ENCODE measurements at places on chromosomes 1 and 21.

- DNase-seq, result no peak
These were observed 143.5 kb upstream of the ESRRG start for GRCh38 chr1:216866714-216867113.

DNA sequence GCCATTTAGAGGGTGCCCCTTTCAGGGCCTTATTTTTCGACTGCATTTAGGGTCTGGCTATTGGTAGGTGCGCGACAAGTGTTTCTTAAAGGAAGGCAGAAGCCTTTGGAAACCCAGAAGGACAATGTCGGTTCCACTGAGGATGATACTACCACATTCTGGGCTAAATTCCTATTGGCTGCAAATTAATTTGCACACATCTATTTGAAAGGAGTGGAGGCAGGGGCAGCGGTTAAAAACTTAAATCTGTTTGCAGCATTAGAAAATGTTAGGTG is 1.1 kb downstream of the PATJ start:
- no peak for DNase-seq

- no peak for DNase-seq
These were observed 80.3 kb downstream of the LRIG2 start for GRCh38 chr1:113153116-113153803.

DNA sequence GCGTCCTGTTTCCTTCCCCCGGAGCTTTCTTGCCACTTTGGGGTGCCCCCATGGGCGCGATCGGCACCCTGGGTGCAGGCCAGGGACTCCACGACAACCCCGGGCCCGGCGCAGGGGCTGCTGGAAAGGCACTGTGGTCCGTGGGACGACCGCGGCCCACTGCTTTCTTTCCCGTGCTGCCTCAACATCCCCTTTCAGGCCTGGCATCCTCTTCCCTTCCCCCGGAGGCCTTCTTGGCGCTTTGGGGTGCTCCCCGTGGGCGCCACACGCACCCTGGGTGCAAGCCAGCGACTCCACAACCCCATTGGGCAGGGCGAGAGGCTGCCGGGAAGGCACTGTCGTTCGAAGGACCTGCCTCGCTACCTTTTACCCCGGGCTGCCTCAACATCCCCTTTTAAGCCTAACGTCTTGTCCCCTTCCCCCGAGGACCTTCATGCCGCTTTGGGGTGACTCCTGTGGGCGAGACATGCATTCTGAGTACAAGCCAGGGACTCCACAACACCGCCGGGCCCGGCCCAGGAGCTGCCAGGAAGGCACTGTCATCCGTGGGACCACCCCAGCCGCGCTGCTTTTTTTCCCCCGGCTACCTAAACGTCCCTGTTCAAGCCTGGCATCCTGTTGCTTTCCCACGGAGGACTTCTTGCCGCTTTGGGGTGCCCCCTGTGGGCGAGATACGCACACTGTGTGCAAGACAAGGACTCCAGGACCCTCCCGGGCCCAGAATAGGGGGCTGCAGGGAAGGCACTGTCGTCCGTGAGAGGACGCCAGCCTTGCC is 137.8 kb downstream of the LIPI start:
- DNase-seq, result no peak

GRCh38 chr1:228921481-228921880 is 186.2 kb downstream of the RHOU start:
- no peak for DNase-seq

DNA sequence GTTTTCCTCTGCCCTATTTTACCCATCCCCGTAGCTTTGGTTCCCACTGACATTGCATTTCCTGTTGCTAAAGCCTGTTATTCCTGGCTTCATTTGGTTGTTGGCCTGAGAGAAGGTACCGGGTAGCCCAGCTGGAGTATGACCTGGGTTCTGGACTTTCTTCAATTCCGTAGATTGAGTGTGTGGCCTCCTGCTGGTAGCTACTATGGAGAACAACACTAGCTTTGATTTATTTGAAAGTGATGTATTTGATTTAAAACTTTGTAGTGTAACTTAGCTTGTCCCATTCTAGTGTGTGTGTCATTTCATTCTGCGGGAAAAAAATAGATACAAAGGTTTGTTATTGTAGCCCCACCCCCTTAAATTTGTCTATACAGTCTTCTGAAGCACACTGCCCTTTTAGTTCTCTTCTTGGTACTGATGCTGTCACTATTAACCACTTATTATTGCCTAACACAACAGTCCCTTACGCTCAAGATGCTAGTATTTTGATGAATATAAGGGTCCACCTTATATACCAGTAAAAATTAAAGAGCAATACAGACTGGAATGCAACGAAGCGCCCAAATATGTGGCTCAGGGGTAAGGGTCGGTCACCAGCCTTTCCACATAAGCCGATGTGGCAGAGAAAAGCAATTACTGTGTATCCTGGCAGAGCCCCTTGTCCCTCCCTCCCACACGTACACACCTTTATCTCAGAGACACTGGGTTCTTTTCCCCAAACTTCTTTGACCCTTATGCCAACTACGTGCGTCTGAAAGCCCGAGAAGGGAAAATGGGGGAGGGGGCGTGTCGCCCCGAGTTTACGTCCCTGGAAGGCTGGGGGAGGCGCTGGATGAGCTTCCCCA is 643 bp upstream of the MOV10 start:
- no peak for DNase-seq

DNA sequence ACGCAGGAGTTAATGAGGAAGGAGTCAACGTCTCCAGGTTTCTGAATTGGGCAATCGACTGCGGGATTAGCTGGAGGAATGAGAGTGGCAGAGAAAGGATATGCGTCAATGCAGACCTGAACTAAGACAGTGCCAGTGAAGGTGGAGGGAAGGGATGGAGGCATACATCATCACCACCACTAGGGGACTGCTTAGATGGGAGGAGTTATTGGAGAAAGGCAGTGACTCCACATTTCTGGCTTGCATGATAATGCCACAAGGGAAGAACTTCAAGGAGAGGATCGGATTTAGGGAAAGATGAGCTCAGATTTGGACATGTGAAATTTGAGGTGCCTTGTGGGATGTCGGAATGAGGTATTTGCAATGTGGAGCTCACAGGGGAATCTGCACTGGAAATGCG is 17.5 kb downstream of the VASH2 start:
- no peak for DNase-seq

- DNase-seq, result no peak
These were observed 6.6 kb upstream of the ZNF669 start for GRCh38 chr1:247110627-247111258.

GRCh38 chr1:5312862-5313261 is 658.5 kb downstream of the AJAP1 start:
- no peak for DNase-seq

GRCh38 chr1:94989911-94990473 is 63.1 kb upstream of the CNN3 start:
- DNase-seq, result no peak

- DNase-seq, result no peak
These were observed 48.0 kb upstream of the NEK7 start for GRCh38 chr1:198108636-198109370.

DNA sequence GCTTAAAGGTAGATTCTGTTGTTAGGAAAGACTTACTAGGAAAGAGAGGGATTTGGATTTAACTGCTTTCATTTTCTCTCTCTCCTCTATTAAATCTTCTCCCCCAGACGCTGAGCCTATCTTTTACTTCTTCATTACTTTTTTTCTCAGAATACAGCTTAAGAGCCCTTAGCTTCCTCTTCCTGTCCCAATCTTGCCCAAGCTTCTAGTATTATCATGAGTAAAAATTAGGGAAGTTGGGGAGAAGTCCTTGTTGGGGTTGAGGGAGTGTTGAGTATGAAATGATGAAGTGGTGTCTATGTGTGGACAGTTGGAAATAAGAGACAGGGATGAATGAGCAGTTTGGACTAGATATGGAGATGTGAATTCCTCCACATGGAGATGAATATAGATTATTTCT is 35.0 kb downstream of the ACP6 start:
- no peak for DNase-seq

GRCh38 chr1:205706601-205707502 is 26.5 kb upstream of the SLC45A3 start:
- DNase-seq, result no peak

- DNase-seq, result no peak
These were observed 3.8 kb upstream of the ATP6V1G3 start for GRCh38 chr1:198544265-198544664.

- peak; percentile 15 for DNase-seq
These were observed 29.8 kb upstream of the LRRC38 start for GRCh38 chr1:13543451-13544220.

- DNase-seq, result no peak
These were observed 5.8 kb upstream of the SRP9 start for GRCh38 chr1:225771661-225772322.

DNA sequence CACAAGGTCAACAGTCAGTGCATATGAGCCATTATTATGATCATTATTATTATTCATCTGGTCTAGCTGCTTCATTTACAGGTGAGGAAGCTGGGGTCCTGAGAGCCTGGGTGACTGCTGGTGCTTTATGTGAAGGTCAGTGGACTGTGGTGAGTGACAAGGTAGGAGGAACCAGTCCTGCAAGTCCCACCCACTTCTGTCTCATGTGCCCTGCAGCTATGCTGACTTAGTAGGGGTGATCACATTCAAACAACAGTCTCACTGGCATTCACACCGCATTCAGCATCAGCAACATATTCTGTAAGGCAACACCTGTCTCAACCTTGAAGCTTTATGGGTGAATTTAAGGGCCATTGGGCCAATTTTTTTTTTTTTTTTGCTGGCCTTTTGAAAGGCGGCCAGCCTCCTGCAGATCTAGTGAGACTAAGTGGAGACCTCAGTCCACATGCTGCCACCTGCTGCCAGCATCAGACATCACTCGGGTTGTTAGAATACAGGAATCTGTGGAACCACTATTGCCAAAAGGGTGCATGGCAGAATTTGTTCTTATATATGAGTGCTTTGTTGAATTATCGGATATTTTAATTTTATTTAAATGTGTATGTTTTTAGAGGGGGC is 59.9 kb upstream of the CACNA1E start:
- DNase-seq, result peak; percentile 42

- no peak for DNase-seq
These were observed 62.5 kb upstream of the TNFSF4 start for GRCh38 chr1:173269490-173270230.

DNA sequence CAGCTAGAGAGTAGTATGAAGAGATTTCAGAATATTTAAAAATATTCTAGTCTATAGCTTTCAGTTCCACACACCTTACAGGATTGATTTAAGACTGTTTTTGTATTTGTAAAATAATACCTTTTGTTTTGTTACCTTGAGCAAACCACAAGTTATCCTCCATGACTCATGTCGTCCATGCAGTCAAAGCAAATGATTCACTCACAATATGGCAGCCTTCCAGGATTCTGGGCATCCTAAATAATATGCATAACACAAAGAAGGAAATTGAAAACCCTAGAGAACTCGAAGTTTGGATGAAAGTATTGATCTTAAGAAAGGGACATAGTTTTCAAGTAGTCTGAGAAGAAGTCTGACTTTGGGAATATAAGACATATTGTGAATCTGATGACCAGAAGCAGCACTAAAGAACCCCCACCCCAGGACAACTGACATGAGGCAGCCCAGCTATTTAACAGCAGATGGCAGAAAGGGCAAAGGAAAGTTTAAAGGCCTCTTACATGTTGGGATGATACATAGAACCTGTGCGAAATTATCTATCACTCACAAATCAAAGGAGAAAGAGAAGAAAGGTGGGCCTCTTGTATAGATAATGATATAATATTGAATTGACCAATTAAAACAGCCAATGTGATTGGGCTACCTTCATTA is 857.9 kb downstream of the BRINP3 start:
- DNase-seq, result no peak

DNA sequence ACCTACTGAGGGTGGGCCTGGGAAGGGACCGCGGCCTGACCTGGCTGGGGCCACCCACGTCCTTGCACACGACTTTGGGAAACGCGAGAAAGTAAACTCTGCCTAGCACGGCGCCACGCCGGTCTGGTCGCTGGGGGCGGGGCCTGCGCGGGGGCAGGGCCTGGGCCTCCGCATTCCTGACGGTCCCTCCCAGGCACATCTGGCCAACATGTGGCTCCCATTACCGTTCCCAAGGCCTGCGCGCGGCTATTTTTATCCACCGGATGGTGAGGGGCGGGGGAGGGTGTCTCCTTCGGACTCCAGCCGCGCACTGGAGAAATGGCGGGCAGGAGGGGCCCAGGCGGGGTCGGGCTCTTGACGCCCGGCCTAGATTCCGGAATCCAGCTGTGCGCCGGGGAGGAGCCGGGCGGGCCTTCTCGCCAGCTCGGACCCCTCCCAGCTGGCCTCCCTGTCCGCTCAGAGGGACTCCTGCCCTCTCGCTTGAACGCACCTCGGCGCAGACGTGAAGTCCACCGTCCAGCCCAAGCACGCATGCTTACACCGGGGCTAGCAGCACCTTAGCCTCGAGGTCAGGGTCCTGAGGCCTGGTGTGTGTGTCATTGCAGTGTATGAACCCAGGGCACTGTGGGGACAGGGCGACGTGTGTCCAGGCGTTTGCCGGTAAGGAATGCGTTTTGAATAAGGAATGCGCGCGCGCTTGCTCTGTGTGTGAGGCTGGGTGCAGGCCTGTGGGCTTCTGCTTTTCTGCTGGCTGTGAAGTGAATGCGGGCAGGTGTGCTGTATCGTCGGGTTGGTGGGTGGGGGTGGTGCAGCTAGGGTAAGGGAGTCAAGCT is 2.1 kb downstream of the EVA1B start:
- no peak for DNase-seq

GRCh38 chr1:113255038-113255719 is 135.1 kb upstream of the MAGI3 start:
- DNase-seq, result no peak

GRCh38 chr1:154190550-154190949 is 1.4 kb downstream of the TPM3 start:
- no peak for DNase-seq

DNA sequence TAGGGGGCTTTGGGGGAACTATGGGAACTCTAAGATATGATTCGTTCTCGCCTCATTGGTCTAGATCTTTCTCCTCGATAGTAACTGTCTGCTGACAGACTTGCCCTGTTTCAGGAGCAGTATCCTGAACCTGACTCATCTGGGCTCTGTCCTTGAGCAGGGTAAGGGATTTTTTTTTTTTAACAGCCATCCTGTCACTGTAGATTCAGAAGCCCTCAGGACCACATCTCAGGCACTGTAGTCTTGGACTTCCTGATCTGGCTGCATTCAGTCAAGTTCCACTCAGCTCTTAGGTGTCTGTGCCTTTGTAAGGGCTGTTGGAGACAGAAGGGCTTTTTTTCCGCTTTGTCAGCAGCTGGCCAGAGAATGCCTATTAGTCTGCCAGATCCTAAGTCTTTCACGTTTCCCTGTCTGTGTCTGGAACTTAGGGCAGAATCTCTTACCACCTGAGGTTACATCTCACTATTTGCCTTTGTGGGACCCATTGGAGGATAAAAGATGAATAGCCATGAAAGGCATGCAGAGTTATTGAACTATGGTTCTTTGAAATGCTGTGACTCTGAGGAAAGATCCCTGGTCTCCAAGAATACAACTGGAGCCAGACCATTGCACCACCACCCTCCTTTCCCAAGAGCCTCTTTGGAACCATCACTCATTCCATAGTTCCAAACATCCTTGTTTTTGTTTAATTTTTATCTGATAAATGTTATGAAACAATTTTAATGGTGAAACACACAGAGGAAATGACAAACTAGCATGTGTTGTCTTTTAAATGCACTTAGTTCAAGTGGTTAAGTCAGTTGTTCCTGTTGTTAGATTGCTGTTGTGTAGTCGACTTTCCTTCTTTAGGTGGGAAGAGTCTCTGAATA is 49.7 kb upstream of the MACF1 start:
- DNase-seq, result no peak

GRCh38 chr1:159845751-159846629 is 16.5 kb downstream of the VSIG8 start:
- DNase-seq, result no peak

Measured in amygdala (tissue), 56 donors.